Stimulated activated CD8-positive, alpha-beta memory T cell treated with anti-CD3 and anti-CD28 coated beads, Interleukin-7, amount 100 ng/mL, for 4 hours (primary cell): ENCODE measurements at places on chromosomes 16 and 17.

- DNase-seq, result no peak
Observed at GRCh38 chr16:11063448-11064201, 119.3 kb downstream of the CLEC16A start.

DNA sequence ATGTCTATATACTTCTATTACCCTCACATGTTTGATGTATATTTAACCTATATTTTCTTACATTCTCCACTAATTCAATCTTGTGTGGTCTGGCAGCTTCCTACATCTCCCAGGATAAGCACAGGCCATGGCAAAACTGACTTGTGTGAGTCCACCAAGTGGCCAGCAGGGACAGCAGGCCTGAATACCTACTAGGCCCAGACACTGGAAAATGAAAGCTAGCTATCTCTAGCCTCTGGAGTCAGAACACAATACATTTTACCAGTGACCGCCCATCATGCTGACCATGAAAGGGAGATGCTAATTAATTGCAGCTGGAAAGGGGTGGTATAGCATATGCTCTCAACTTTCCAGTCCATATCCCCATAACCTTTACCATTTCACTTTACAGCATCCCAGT lies 132.3 kb downstream of the PCTP start:
- no peak for DNase-seq

GRCh38 chr16:74862743-74863244 lies 88.2 kb upstream of the FA2H start:
- no peak for DNase-seq

DNA sequence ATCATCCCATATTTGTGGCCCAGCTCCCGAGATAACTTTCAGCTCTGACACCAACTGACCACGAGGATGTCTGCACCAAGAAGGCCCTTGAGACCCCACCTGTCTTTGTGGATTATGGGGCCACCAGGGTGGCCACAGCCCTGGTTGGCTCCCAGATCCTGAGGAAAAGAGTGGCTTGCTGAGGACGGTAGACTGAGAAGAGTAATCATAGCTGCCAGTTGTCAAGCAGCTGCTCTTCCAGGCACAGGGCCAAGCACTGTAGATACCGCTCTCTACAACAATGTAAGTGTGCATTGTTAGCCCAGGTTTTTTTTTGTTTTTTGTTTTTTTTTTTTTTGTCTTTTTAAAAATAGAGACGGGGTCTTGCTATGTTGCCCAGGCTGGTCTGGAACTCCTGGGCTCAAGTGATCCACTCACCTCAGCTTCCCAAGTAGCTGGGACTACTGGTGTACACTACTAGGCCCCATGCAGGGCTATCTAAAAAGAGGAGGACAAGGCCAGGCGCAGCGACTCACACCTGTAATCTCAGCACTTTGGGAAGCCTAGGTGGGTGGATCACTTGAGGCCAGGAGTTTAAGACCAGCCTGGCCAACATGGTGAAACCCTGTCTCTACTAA lies 9.6 kb downstream of the ZNF205 start:
- no peak for DNase-seq

GRCh38 chr17:75774991-75775668 lies 9.5 kb upstream of the UNK start:
- DNase-seq, result no peak

- DNase-seq, result no peak
Observed at GRCh38 chr16:67841198-67841815, 813 bp upstream of the THAP11 start.

DNA sequence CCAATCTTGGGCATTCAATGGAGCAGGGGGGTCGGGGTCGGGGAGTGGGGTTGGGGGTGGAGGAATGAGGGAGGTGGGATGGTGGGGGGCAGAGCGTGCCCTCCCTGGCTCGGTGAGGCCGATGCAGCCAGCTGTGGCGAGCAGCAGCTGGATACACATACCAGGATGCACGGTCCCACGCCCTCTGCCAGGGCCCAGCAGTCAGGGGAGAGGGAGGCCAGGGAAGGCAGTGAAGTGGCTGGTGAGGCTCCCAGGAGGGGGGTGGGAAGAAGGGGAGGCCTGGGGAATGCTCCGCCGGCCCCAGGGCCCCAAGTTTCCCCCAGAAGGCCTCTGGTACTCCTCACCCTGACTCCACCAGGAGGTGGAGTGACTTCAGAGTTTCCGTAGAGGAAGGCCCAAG lies 77.6 kb upstream of the LHX1 start:
- DNase-seq, result no peak

GRCh38 chr17:40313668-40314583 lies 4.9 kb downstream of the RARA start:
- DNase-seq, result no peak

DNA sequence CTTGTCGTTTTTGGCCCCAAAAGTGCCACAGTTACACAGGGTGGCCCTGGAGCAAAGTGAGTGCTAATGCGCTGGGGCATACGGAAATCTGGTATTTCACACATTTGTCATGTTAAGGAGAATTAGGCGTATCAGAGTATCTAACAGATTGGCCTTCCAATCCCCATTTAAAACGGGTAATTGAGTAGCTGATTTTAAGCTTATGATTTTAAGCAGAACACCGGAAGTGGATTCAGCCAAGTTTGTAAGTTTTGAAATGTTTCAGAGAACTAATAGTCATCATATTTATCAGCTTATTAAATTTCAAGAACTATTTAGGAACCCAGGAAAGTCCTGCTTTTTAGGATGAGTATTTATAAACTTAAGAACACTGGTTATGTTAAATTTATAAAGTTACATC lies 19.5 kb downstream of the LRRC75A start:
- no peak for DNase-seq

GRCh38 chr16:66070140-66070917 lies 296.2 kb upstream of the CDH5 start:
- DNase-seq, result no peak

- no peak for DNase-seq
Observed at GRCh38 chr16:83992624-83993023, 24.6 kb downstream of the NECAB2 start.

- DNase-seq, result no peak
Observed at GRCh38 chr16:30767767-30768465, 5.8 kb downstream of the RNF40 start.

DNA sequence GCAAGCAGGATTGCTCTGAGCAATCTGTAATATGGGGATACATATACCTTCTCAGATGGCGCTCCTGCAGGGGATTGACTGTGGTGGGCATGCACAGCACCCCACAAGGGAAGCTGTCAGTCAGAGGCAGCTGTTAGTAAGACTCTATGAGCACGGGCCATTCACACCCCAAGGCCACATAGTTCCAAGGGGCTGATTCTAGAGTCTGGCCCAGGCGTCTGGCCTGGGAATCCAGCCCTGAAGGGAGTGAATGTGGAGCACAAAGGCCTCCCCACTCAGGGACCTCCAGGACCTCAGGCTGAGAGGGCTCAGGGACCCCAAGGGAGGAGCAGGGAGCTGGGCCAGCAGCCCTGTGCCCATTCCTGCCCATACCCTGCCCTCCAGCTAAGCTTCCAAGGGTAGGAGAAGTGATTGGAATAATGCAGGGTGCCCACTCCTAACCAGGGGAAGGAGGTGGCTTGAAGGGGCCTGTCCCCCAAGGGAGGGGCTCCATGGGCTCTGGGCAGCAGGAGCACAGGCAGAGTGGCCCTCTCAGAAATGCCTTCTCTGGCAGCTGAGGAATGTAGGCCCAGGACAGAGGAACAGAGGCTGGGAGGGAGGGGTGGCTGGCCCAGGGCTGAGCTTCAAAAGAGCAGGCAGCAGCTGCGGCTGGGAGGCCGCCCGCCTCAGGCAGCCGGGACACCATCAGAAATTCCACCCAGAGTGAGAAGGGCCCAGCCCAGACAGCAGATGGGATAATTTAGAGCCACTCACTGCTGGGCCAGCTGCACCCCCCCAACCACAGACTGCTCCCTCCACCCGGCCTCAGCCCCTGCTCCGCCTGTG lies 48.9 kb upstream of the MRPS23 start:
- DNase-seq, result no peak

- DNase-seq, result no peak
Observed at GRCh38 chr16:55760310-55761001, 72.4 kb downstream of the CES1 start.

- DNase-seq, result no peak
Observed at GRCh38 chr17:69067274-69068047, 6.7 kb upstream of the ABCA9 start.

DNA sequence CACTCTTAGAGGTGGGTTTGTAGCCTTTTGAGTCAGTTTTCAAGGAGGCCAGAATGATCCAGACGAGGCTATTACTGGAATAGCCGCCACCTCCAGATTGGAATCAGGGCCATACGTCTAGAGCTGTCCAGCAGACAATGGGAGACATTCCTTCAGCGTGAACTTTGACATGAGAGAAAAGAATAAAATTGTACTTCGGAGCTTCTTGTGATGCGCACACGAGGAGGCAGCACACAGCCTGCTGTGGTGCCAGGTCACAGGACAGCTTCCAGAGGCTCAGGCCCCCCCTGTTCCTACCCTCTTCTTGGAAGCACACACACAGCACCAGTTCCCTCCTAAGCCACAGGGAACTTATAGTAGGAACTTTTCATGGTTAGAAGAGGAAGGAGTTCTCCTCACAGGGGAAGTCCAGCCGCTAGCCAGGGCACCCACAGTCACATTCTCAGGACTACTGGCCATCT lies 81.0 kb downstream of the VPS53 start:
- DNase-seq, result no peak

GRCh38 chr16:4679156-4679849 lies 14.1 kb upstream of the NUDT16L1 start:
- DNase-seq, result no peak

DNA sequence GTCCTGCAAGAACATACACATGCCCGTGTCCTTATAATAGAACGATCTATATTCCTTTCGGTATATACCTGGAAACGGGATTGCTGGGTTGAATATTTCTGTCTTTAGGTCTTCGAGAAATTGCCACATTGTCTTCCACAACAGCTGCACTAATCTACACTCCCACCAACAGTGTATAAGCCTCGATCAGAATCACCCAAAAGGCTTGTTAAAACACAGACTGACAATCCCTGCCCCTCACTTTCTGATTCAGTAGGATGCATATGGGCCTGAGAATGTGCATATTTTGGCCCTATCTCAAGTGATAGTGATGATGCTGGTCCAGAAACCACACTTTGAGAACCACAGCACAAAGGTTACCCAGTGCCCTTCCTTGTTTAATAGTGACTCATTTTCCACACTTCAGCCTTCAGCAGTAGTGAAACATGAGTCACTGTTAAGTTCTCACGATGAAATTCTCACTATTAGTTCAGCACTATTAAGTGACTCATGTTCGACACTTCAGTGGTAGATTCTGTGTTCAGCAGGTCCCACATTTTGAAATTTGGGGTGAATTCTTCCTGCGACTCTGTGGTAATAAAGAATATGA lies 215.6 kb downstream of the GRIN2A start:
- no peak for DNase-seq

- DNase-seq, result no peak
Observed at GRCh38 chr16:59878479-59878878, 1144.4 kb upstream of the GOT2 start.

DNA sequence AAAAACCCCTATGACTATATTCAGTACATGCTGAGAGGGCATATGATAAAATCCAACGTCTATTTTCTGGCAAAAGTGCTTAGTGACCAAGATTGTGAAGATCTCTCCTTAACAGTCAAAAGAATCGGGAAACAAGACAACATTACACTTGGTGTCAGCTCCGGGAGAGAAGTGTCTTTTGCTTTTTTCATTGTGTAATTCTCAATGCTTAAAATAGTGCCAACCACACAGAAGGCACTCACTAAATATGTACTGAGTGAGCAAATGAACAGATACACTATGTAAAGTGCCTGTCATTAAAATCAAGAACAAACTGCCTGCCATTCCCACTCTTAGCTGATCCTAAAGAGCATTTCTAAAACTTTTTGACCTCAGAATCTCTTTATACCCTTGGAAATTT lies 34.1 kb downstream of the VPS53 start:
- no peak for DNase-seq

GRCh38 chr16:83826146-83826913 lies 18.6 kb downstream of the HSBP1 start:
- peak; percentile 64 for DNase-seq

GRCh38 chr16:27314161-27314723 lies 468 bp downstream of the IL4R start:
- DNase-seq, result peak; percentile 29

GRCh38 chr16:50800074-50800473 lies 58.2 kb downstream of the CYLD start:
- DNase-seq, result no peak

GRCh38 chr16:11170696-11171447 lies 85.1 kb downstream of the SOCS1 start:
- no peak for DNase-seq

DNA sequence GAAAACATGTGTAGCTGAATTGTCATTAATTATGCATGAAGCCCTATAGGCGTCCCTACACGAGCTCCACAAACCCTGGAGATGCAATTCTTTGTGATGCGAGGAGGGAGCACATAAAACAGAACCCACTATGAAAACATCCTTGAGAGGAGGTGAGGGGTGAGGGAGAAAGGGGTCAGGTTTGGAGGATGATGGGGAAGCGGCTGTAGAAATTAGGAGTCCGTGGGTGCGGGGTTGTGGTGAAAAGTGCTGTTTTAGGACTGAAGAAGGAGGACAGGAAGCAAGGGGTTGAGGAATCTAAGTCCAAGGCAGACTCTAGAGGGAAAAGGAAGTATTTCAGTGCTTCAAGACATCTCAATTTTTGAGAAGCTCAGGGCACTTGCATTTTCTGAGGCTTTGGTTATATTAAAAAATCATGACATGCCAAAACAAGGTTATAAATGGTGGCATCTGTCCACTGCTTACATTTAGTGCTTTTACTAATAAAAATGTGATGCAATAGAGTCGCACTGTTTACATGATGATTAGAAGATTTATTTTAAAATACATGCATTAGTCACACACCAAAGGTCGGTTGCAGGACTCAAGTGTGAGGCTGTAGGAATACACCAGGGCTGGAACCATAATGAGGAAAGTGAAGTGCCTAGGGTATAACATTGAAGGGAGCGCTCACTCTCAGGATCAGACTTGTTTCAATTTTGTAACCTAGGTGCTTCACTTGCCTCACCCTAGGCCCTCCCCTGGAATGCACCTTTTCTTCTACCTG lies 379.5 kb downstream of the HS3ST4 start:
- DNase-seq, result no peak

- DNase-seq, result peak; percentile 31
Observed at GRCh38 chr16:46853713-46854443, 22.9 kb upstream of the C16orf87 start.

GRCh38 chr17:41415833-41416335 lies 8.5 kb downstream of the KRT37 start:
- no peak for DNase-seq

DNA sequence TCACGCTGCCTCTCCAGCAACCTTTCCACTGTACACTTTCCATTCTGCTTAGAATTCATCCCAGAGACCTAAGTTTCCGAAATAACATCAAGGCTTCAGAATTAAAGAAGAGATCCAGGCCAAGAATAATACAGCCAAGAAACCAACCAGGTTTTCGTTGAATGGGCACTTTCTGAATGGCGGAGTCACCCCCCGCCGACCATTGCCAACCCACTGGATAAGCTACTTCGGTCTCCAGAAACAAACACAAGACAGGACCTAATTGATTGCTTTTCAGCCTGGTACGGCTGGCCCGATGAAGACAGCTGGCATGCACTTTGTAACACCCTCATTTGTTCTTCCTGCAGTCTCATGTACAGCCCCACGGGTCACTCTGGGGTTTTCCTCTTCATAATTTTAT lies 308.1 kb upstream of the ZFHX3 start:
- no peak for DNase-seq

GRCh38 chr16:60217787-60218186 lies 1483.7 kb upstream of the GOT2 start:
- DNase-seq, result no peak
